ENCODE measurements at places on chromosomes 2 and 18.
A peak's percentile ranks its signal among the peaks of the same experiment; 100 is the strongest.

GRCh38 chr2:21498016-21498415 is 374.2 kb downstream of the TDRD15 start:
- DNase-seq: no peak

DNA sequence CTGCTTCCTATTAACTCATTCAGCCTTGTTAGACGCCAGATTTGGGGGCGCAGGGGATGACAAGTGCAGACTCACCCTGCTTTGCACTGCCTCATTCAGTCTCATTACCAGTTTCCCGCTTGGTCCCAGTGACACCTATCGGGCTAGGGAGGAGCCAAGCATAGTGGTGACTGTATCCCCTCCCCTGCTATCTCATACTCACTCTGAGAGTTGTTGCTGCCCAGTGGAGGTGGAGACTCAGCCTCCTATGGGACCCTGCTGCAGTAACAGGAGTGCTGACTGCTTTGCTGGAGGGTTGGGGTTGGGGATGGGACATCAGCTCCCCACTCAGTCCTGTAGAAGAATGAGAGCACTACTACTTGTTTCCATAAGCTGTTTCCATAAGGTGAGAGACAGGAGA is 21.3 kb upstream of the PIK3C3 start:
- DNase-seq: no peak

- DNase-seq: no peak
Measured at GRCh38 chr2:234313558-234313957, 183.3 kb downstream of the ARL4C start.

GRCh38 chr2:27263287-27264252 is 723 bp upstream of the SLC30A3 start:
- DNase-seq: peak; percentile 28

DNA sequence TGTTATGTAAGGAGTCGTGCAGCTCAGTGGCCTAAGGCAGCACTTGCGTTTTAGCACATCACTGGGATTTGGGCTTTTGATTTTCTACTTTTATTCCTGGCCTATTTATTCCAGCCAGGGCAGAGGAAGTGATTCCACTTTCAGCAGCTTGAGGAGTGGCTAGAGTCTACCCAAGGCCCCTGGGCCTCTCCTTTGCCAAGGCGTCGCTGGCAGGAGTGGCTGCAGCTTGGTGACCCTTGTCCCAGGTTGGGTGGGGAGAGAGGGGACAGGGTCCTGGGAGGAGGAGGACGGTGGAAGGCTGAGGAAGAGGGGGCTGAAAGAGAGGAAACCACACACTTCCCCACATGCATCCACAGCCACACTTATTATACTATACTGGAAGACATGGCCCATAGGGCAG is 94.1 kb upstream of the SMAD7 start:
- DNase-seq: no peak

- no peak for DNase-seq
Measured at GRCh38 chr2:141362311-141362710, 768.5 kb downstream of the LRP1B start.

DNA sequence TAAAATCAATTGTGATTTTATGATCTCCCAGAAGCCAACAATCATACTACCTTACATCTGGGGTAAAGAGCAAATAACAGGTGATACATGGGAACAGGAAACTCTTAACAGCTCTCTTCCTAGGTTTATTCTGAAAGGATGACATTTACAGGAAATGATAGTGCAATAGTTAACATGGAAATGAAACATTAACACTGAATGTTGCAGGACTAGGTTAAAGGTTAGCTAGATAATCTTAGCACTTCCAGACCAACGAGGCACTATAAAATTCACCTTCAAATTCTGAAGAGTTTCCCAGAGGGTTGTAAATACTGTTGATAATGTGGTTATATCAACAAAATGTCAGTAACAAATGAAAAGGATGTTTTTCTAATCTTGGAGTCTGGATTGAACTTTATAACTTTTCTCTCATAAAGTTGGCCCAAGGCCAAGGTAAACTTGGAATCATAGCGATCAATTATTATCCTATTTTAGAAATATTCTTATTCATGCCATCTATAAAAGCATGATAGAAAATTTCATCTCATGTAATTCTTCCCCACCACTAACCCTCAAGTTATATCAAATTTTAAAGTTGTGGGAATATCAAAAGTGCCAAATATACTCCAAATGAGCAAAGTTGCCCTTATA is 32.9 kb upstream of the GCG start:
- DNase-seq: no peak

DNA sequence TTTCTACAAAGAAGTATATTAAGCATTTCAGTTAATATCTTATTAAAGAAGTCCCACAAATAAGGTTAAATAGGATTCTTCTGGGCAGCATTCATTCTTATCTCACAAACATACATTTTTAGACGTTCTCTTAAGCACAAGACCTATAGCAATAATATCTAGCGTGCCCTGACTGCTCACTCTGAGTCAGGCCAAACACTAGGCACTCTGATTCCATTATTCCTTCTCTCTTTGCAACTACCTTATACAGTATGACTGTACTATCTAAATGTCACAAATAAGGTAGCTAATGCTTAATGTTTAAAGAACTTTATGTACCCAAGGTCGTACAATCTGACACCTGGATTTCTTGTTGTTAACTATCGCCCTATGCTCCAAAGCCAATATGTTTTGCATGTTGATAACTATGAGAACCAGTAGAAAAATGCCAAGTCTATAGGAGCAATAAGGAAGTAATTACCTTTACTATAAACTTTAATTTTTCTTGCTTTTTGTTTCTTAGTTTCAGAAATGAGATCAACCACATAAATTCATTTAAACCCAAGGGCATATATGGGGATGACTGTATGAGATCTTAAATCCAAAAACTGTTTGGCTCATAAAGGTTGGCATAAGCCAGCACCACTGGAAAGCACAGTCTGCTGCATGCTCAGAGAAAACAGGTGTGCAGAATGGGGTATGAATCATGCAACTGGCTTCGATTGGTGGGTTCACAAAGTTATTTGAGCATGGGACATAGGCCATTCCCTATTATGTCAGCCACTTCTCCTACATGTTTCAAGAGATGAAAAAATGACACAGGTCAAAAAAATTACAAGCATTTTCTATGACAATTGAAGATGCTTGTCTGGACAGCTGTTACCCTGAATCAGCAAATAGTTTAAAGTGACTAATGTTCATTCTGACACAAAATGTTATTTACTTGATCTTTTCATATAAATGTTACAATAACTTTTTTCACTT is 352.0 kb downstream of the IRS1 start:
- no peak for DNase-seq

GRCh38 chr2:222535477-222535876 is 111.1 kb downstream of the SGPP2 start:
- no peak for DNase-seq

DNA sequence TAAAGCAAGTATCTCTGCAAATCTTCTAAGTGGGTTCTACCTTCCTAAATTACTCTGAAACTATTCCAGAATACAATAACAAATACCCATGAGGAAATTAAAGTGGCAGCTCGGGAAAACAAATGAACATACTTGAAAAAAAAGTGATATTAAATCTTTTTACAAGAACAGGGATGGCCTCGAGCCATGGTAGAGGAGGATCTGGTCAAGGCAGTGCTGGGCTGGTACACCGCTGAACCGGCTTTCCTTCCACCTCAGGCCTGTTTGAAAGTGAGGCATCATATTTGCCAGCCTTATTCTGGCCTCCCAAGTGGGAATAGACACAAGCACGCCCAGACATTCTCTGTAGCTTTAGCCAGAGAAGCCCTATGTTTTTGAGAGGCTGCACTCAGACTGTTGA is 124.5 kb upstream of the CDCA7 start:
- no peak for DNase-seq

- peak; percentile 71 for DNase-seq
Measured at GRCh38 chr2:9813312-9814128, 29.8 kb upstream of the TAF1B start.

GRCh38 chr2:159455330-159455918 is 160.9 kb downstream of the BAZ2B start:
- no peak for DNase-seq

- no peak for DNase-seq
Measured at GRCh38 chr2:152433289-152433688, 98.3 kb downstream of the FMNL2 start.

DNA sequence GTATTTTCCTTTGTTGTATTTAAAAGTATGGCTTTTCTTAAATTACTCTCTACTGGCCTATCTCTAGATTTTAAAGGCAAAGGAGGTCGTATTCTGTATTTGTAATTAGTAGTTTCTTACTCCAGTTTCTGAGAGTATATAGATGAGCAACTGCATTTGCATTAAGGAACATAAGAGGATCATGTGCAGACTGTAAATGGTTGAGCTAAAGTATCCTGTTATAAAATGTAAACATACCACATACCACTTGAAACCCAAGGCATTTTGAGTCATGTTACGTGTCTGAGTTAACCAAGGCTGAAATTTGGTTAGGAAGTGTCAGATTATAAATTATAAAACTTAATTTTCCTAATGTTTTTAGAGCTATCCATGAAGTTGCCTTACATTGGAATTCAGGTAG is 76.3 kb downstream of the GPD2 start:
- DNase-seq: no peak

DNA sequence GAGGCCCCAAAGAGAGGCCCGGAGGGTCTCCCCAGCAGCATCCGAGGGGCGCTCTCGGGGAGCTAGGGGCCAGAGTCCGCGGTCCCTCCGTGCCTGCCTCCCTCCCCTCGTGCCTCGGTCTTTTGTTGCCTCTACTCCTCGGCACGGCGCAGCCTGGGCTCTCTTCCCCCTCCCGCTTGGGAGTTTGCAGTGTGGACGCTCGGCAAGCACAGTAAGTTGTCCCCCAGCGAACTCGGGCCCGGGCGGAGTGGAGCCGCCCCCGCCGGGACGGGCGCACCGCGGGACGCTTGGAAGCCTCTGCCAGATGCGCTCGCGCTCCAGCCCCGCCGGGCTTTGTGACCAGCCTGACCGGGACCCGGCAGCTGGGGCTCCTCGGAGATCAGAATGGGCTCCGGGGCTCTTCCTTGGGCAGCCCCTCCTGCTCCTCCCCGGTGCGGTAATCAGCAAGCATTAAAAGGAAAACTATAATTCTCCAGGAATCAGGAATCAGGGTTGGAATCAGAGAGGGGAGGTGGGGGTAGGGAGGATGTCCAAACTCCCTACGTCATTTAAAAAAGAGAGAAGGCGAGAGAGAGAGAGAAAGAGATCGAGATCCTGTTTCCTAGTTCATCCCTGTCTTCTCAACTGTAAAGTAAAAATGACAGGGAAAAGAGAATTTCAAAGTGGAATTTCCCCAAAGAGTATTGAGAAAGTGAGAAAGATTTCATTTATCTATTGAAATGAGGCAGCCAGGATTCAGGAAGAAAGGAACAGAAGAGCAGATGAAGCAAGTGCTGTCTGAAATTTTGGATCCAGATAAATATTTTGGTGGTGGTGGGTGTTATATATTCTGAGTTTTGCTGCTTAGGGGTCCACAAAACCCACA is 786 bp upstream of the TMEM200C start:
- peak; percentile 24 for DNase-seq

- no peak for DNase-seq
Measured at GRCh38 chr2:40654346-40654745, 202.5 kb upstream of the SLC8A1 start.

All from germinal center (tissue), 1 donor.